ENCODE measurements at places on chromosomes 12 and 14. TPM values are rescaled to one million over a fixed set of nuclear protein-coding genes. Genes with fewer than 3 reads are reported as not detected.

RIN3 gene
- 7.6 TPM for polyA plus RNA-seq

OTX2 gene
- not detected for polyA plus RNA-seq

TAS2R43 gene
- not detected for polyA plus RNA-seq

SERPINA10 gene
- 0.78 TPM for polyA plus RNA-seq

IFNG gene
- not detected for polyA plus RNA-seq

Measured in left renal cortex interstitium (tissue), 4 donors.